ENCODE measurements at places on chromosomes 6 and 20. TPM values are rescaled to one million over a fixed set of nuclear protein-coding genes. Genes with fewer than 3 reads are reported as not detected.

- DNase-seq: no peak
Measured at GRCh38 chr20:35295674-35296073, 3.4 kb upstream of the FAM83C start.

- DNase-seq: no peak
Measured at GRCh38 chr6:110662490-110663211, 152.6 kb downstream of the CDK19 start.

DNA sequence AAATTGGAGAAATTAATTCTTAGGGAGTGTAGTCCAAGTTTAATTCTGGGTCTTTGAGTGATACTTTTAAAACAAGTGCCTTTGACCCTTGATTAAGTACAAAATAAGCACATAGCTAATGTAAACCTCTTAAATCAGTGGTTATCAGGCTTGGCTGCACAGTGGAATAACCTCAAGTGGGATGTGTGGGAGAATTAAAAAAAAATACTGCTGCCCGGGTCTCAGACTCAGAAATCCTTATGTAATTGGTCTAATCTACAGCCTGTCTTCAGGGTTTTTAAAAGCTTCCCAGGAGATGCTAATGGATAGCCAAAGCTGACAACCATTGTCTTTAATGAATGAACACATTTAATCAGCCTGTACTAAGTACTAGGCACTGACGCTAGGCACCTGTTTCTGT lies 28.5 kb upstream of the TMEM14A start:
- no peak for DNase-seq

DNA sequence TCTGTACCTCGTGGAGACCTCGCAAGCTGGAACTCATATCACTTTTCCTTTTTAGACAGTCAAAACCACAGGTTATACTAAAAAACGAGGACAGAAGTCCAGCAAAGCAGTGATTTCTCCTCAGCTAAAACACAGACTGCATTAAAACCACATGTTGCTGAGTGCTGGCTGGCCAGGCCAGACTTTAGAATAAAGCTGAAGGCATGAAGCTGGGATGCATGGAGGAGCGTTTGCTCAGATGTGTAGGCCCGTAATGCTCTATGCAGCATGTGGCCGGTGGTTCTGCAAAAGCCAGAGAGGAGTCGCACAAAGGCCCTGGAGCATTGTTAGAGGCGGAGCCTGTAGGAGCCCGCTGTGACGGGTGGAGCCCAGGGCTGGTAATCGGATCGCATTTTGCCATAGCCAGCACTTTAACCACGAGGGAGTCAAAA lies 83.6 kb downstream of the SMOC2 start:
- no peak for DNase-seq

DNA sequence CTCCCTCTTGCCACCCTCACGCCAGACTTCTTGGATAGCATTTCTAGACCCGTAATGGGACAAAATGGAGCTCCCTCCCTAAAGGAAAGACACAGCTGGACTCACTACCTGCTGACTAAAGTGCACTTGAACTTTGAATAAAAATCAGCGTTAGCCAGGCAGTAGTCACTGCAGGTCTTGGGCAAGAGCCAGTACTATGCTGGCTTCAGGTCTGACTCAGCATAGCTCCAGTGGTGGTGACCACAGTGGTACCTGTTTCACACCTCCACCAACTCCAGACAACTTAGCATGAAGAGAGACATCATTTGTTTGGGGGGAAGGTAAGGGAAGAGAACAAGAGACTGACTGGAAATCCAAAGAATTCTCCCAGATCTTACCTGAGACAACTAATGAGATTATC lies 906.8 kb downstream of the GRIK2 start:
- no peak for DNase-seq

DNA sequence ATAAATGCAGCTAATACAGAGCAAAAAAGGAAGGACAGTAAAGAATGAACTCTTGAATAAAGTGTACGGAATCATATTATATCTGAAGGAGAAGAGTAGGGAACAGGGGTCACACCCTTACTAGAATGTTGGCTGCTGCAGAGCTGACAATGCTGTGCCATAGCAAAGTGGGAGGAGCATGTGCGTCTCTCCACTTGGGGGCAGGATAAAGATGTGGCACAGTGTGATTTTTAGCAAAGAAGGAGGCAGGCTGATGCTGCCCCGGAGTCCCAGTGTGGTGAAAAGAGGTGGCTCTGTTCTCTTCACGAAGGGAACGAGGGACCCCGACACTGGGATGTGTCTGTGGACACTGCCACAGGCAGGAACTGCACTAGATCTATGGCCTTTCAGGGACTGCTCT lies 67.5 kb downstream of the INSM1 start:
- DNase-seq: no peak

DNA sequence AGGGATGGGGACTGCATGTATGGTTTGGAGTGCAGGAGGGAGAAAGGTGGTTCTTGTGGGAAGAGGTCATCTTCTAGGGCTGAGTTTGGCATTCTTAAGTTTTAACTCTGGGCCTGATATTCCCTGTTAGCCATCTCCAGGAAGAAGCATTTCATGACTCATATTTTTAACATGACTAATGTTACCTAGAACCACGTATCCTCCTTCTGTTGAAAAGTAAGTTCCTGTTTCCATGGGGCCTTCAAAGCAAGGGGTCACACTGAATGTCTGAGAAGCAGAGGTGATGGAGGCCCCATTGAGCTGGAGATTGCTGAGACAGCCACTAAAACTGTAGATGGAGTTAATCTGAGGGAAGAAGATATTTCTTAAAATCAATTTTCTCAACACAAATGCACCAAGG lies 30.2 kb downstream of the FAM229B start:
- no peak for DNase-seq

- DNase-seq: no peak
Measured at GRCh38 chr6:6725468-6726209, 137.1 kb downstream of the LY86 start.

- peak; percentile 94 for DNase-seq
Measured at GRCh38 chr6:33247977-33248642, 23.6 kb downstream of the VPS52 start.

DNA sequence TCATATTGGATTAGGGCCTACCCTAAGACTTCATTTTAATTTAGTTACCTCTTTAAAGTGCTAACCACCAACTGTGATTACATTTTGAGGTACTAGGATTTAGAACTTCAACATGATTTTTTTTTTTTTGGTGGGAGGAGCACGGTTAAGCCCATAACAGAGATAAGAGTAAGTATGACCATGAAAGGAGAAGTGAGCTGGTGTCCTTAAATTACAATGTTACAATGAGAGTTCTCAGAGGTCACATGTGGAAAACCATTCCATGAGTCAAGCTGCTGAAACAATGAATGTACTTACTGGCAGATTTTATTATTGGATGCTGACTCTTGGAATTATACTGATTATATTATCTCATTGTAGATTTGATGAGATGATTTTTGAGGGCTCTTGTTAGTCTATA lies 779.3 kb upstream of the CITED2 start:
- no peak for DNase-seq

- no peak for DNase-seq
Measured at GRCh38 chr6:148349466-148349865, 6.8 kb downstream of the SASH1 start.

DNA sequence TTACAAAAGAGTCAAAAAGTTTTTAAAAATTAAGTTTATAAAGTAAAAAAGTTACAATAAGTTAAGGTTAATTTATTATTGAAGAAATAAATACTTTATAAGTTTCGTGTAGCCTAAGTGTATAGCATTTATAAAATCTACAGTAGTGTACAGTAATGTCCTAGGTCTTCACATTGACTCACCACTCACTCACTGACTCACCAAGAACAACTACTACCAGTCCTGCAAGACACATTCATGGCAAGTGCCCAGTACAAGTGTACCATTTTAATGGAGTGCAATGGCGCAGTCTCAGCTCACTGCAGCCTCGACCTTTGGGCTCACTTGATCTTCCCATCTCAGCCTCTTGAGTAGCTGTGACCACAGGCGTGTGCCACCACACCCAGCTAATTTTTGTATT lies 128.2 kb downstream of the GPX5 start:
- DNase-seq: no peak

GRCh38 chr6:156866220-156867015 lies 89.2 kb downstream of the ARID1B start:
- DNase-seq: peak; percentile 58

- DNase-seq: no peak
Measured at GRCh38 chr6:142856624-142857232, 88.2 kb downstream of the HIVEP2 start.

- peak; percentile 55 for DNase-seq
Measured at GRCh38 chr20:59777814-59778575, 155.4 kb downstream of the SYCP2 start.

DNA sequence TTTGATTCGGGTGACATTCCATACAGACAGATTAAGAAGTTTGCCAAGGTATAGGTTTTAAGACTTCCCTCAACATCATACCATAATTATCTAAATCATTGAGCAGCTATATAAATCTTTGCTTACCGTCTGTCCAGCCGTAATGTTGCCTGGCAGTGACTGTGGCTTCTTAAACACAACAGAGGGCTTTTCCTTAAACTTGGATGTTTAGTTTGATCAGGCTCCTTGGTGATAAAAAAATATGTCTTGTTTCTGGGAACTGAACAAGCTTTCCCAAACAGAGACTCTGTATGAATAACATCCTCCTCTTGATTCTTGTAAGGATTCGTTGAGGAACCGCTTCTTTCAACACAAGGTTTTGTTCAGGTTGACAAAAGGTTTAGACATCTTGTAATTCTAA lies 130.9 kb downstream of the QKI start:
- DNase-seq: no peak

DNA sequence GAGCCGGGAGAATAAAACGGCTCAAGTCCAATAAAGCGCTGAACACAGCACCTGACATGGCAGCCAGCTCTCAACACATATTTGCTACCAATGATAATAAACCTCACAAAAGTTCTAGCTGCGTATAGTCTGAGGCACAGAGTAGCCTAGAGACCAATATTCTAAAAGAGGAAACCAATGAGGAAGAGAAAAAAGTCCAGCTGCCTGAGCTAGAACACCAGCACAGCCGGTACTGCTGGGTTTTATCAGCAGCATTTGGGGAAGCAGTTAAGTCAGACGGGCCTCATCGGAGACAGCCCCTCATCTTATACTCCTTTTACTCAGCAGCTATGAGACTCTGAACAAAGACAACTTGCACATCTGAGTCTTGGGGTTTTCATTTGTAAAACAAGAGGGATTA lies 2.4 kb upstream of the RTF2 start:
- no peak for DNase-seq

- no peak for DNase-seq
Measured at GRCh38 chr6:124670801-124671200, 291.4 kb upstream of the RNF217 start.

DNA sequence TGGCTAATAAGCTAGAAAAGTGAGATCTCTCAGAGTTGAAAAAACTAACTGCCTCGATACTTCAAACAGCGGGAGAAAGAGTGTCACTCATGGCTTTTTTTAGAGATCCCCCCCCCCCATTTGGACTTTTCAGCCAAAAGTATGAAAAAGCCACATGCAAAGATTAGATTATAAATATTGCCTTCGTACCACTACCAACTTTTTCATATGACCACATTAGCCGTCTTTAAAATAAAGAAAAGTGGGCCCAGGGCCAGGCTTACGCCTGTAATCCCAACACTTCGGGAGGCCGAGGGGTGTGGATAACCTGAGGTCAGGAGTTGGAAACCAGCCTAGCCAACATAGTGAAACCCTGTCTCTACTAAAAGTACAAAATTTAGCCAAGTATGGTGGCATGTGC lies 4.4 kb downstream of the PGK2 start:
- DNase-seq: no peak

DNA sequence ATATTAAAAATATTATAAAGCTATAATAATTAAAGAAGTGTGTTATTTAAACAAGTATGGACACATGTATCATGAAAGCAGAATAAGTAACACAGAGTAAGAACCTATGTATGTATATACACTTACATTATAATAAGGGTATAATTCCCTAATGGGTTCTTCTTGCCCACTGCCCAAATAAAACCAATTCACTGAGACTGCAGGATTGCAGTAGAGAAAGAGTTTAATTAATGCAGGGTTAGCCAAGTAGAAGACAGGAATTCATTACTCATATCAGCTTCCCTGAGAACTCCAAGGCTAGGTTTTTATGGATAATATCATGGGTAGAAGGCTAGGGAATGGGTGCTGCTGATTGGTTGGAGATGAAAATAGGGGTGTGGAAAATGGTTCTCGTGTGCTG lies 53.8 kb upstream of the SAMD3 start:
- DNase-seq: no peak

DNA sequence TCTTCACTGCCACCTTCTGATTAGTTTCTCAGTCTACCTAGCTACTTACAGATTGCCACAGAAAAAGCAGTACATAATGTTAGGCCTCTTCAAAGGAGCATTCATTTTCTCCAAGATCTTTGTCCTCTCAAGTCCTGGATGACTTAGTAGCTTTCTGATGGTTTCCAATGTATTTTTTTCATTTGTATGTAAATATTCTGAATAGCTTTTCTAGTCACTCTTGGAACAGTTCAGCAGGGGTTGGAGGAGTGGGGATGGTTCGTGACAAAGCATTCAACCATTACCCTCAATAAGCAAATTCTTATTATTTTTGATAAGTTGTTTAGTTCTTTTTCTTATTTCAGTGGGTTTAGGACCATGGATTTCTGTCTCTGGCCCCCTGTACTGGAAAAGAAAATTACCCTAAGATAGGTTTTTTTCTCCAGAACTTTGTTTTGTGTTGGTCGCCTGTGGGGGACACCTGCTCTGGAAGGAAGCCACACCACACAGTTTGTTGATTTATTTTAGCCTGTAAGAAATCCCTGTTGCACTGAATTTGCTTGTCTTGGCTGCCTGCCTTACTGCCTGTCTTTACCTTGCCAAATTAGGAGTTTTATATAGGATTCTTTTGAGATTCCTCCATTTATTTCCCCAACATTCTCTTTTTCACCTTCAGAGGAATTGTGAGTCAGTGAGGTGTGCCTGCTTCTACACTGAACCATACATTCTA lies 247.9 kb downstream of the RFPL4B start:
- DNase-seq: no peak

Gene PPP1R3D
- total RNA-seq: 5.3 TPM

Gene SNAP91
- 2.2 TPM for total RNA-seq

Gene CTAGE9
- not detected for total RNA-seq

Gene SIRPG
- not detected for total RNA-seq

Gene MYT1
- total RNA-seq: 0.27 TPM

Gene CD40
- 15.6 TPM for total RNA-seq

Gene YIPF3
- 66.5 TPM for total RNA-seq

Gene SSTR4
- total RNA-seq: not detected

Gene FAM162B
- 2.8 TPM for total RNA-seq

Gene HTR1E
- total RNA-seq: not detected
